ENCODE measurements at places on chromosomes 6 and 20.

DNA sequence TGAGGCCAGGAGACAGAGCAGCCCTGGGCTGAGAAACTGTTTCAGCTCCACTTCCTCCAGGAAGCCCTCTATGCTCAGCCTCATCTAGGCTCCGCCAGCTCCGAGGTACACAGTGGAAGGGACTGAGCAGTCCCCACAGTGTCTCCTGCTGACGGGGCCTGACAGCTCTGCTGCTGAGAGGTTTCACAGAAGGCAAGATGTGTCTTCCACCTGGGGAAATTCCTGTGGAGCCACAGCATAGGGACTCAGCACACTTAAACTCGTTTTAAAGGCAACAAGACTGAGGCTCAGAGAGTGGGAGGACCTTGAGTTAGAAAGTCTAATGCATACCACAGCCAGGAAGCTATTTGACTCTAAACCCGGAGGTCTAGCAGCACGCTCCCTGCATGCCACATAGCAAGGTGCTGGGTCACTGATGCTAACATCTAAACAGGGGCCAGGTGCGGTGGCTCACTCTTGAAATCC lies 6.8 kb downstream of the ADA start:
- no peak for DNase-seq

DNA sequence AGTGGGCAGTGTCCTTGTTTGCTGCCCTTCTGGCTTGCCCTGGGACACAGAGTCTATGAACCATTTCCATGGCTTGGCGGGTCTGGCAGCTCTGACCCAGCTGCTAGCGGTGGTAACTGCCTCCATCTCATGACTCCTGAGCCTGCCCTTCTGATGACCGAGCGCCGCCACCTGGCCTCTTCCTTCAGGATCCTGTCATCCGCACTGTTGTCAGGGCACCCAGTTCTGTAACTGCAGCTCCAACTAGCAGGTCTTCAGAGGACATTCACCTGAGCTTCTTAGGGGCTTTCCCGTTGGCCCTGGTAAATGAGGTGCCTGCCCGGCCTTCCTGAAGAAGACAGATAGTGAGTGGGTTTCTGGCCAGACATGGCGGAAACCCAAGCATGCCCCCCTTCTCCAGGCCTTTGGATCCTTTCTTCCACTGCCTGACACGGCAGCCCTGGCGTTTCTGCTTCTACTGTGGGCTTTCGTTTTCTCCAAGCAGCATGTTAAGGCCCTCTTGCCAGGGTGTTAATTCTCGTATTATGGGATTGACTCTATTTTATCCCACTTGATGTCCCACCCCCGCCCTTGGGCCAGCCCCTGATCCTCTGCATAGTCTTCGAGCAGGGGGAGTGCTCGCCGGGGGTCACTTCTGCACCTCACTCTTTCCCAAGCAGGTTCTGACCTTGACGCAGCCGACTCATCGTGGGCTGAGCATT lies 24.7 kb downstream of the PACSIN1 start:
- DNase-seq: no peak

- DNase-seq: no peak
Observed at GRCh38 chr20:60467078-60467477, 508.9 kb downstream of the CDH26 start.

- no peak for DNase-seq
Observed at GRCh38 chr6:116571683-116572000, 338 bp downstream of the RWDD1 start.

DNA sequence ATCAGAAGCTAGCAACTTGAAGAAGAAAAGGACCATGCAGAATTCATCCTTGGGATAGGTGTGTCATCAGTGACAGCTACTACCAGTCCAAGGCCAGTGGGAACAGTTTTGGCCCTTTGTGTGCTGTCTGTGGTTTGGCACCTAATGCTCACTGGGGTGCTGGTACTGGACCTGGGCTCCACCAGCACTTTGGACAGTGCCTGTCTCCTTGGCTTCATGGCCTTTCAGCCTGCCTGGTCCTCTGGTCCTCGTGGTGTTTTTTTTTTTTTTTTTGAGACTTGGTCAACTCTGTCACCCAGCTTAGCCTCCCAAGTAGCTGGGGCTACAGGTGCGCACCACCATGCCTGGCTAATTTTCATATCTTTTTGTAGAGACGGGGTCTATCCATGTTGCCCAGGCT lies 56.3 kb downstream of the AKAP7 start:
- no peak for DNase-seq

- DNase-seq: no peak
Observed at GRCh38 chr20:40333591-40333990, 355.4 kb downstream of the MAFB start.

DNA sequence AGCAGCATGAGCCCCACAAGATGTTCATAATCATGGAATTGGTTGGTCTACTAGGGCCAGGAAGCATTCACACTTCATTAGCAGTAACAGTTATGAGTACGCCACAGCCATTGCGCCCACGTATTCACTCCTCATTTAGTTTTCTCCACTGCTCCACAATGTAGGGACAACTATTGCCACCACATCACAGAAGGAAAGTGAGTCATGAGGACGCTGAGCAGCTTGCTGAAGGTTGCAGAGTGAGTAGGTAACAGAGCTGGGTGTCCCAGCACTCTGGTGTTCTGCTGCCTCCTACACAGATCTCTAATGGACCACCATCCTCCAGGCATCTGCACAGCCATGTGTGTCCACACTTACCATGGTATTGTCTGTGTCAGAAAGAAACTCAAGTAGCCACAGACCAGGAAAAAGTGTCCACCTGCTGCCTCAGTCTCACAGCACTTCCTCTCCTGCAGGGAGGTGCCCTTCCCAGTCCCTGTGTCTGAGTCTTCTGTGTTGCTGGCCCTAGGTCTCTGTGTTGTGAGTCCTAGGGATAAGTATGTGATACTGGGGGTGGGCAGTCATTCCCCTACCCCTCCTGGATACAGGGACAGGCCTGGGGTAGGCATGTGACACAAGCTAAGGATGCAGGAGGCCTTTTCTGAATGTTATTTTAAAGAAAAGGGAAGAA lies 103.9 kb downstream of the TTLL2 start:
- no peak for DNase-seq

DNA sequence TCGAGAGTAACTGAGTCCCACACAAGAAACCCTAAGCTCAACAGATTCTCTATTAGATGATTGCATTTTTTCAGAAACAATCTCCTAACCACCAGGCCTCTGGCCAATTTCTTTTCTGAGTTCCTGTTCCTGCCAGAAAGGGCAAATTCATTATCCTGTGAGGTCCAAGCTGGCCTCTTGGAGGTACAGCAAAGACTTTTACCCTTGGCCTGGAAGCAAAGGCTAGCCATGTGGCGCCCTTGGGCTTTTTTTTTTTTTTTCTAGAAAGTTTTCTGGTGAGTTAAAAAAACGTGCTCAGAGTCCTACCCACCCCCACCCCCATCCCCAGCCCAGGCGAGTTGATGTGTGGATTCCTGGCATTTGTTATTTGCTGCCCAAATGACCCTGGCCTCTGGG lies 59.0 kb upstream of the EEF1A1 start:
- peak; percentile 72 for DNase-seq

DNA sequence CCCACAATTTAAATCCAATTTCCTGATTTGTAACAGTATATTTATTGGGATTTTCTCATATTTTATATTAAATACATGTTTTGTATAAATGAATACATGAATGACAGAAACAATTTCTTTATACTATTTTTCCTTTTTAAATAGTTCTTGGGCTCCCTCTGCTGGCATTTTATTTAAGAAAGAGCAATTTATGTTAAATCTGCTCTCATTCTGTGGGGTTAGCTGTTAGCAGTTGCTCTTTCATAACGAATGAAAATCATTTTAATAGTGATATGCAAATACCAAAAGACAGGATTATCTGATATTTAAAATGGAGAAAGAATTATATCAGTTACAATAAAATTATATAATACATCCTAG lies 118.3 kb downstream of the RALGAPA2 start:
- peak; percentile 56 for DNase-seq

DNA sequence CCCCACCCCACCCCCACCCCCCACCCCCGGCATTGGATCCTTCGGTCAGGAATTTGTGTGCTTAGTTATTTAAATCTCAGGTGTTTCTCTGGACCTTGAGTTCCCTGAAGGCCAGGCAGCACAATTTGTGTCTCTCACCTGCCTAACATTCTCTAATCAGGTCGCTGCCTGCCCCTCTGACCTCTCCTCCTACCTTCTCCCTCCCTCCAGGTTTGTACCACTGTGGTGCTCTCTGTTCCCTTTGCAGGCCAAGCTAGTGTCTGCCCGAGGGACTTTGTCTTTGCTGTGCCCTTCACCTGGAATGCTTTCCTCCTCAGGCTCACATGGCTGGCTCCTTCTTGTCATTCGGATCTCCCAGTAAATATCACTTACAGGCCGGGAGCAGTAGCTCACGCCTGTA lies 131.4 kb upstream of the SLC2A12 start:
- no peak for DNase-seq

- DNase-seq: no peak
Observed at GRCh38 chr20:22438926-22439325, 145.4 kb downstream of the FOXA2 start.

GRCh38 chr6:16318538-16318937 lies 80.2 kb downstream of the GMPR start:
- peak; percentile 83 for DNase-seq

DNA sequence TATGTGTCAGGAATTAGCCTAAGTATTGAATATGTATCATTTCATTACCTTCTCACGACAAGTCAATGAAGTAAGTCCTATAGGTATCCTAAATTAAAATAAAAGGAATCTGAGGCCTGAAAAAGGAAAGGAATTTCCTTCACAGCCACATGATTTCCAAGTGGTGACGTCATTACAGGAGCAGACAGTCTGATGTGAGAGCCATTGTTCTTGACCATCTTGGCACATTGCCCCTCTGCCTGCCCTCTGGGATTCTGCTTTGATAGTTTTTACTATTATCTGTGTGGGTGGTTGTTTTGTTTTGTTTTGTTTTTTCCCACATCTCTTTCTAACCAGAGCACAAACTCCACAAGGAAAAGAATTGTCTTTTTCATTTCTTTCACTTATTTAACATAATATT lies 219.8 kb upstream of the UFL1 start:
- no peak for DNase-seq

DNA sequence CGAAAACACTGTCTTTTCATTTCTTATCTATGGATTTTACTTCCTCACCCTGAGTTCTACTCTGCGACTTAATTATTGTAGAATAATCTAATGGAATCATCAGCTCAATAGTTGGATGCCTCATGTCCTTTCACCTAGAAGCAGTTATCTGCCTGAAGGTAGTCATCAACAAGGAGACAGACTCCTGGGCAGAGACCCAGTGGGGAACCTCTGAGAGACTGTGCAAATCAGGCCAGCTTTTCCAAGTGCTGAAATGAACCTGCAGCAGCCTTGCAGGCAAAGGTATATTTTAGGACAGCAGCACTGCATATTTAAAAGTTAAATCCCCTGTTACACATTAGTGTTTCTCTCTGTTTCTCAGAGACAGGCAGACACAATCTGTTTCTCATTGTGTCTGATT lies 99.7 kb upstream of the STMND1 start:
- no peak for DNase-seq

DNA sequence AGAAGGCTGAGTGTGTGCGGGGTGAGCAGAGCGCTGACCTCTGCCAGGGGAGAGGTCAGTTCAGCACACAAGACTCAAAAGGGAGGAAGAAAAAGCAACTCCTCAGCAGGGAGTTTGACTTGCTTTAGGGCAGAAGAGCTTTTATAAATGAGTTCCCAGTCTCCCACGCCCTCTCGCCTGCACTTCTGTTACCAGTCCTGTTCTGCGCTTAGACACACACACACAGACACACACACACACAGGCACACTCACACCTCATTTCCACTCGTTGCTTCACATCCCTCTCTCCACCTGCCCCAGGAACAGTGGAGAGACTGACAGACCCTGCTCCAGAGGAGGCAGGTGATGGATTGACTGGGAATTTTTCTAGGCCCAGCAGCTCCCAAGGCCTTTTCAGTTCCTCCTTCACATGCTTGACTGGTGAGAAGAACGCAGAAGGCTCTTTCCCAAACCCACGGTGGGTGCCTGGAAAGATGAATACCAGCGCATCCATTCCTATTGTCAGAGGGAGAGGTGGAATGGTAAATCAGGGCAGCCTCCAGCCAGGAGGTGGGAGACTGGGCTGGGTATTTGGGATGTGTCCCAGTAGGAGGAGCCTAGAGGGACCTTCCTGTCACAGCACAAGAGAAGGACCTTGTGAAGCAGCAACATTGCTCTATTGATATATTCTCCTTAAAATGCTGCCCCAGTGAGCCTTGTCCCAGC lies 43.7 kb downstream of the JAG1 start:
- no peak for DNase-seq

- DNase-seq: peak; percentile 38
Observed at GRCh38 chr20:45300961-45301360, 5.7 kb upstream of the RBPJL start.

GRCh38 chr6:16766043-16766536 lies 4.8 kb upstream of the ATXN1 start:
- DNase-seq: peak; percentile 58

DNA sequence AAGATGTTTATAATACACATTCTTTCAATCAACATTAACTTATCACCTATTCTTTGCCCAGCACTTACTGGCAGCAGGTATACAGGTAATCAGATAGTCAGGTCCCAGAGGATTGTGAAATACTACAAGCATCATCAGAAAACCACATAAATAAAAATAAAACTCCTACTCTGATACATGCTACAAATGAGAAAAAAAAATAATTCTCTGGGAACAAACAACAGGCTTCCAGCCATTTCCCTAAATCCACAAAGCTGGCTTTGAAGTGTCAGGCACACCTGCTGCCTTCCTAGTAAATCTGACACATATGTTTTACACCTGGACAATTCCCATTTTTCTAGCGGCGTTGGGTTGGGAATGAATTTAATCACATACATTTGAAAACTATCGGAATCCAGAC lies 384.5 kb upstream of the CDH4 start:
- no peak for DNase-seq

DNA sequence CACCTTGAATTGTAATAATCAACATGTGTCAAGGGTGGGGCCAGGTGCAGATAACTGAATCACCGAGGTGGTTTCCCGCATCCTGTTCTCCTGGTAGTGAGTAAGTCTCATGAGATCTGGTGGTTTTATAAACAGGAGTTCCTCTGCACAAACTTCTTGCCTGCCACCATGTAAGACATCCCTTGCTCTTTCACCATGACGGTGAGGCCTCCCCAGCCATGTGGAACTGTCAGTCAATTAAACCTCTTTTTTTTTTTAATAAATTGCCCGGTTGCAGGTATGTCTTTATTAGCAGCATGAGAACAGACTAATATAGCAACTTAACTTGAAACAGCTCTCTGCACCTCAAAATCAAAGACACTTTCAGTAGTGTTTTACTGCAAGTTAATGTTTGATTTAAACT lies 121.6 kb downstream of the OGFRL1 start:
- DNase-seq: no peak

- no peak for DNase-seq
Observed at GRCh38 chr6:57205550-57206328, 16.4 kb downstream of the RAB23 start.

GRCh38 chr6:158911746-158912480 lies 88.1 kb downstream of the RSPH3 start:
- no peak for DNase-seq

Measured in GM03348 (cell line).